Activated naive CD4-positive, alpha-beta T cell (primary cell): ENCODE measurements at places on chromosomes 3 and 15.

- no peak for DNase-seq
These were observed 108.0 kb downstream of the SERPINI1 start for GRCh38 chr3:167843481-167843880.

DNA sequence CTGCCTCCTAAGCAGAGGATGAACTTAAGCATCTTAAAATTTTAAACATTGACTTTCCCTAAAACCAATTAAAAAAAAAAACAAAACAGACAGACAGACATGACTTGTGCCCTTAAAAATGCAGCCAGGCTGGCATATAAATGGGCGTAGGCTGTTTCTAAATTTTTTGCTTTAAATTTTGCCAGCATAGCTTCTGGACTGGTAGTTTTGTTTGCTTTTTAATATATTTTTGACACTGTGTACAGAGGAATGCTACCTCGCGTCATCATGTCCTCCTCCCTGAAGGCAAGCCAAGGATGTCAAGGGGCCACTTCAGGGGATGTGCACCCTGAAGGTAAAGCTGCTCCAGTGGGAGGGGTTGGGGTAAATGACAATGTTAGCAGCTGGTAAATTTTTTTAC lies 134.8 kb downstream of the PGPEP1L start:
- DNase-seq: no peak

- no peak for DNase-seq
These were observed 2.3 kb upstream of the MYL3 start for GRCh38 chr3:46865546-46865945.

DNA sequence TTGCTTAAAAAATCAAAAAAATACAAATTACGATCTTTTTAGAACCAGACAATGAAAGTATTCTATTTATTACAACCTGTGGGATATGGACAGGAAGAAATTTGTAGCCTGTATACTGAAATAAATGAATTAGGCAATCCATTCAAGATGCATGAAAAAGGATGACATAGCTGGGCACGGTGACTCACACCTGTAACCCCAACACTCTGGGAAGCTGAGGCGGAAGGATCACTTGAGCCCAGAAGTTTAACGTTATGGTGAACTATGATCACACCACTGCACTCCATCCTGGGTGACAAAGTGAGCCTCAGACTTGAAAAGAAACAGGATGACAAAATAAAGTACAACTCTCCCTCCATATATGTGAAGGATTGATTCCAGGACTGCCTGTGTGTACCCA lies 74.1 kb downstream of the MSL2 start:
- DNase-seq: no peak
